Cerebellar nuclear complex (tissue), 1 donor: ENCODE measurements at places on chromosomes 3 and 15.

DNA sequence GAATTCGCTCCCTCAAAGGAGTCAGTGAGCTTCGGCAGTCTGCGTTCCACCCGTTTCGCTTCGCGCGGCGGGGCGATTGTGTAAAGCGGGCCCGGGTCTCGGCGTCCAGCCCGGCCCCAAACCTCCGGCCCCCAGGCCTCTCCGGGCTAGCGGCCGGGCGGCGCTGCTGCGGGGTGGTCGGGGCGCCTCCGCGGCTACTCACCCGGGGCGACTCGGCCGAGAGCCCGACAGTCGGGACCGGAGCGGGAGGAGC is 412 bp downstream of the CHDH start:
- no peak for DNase-seq

DNA sequence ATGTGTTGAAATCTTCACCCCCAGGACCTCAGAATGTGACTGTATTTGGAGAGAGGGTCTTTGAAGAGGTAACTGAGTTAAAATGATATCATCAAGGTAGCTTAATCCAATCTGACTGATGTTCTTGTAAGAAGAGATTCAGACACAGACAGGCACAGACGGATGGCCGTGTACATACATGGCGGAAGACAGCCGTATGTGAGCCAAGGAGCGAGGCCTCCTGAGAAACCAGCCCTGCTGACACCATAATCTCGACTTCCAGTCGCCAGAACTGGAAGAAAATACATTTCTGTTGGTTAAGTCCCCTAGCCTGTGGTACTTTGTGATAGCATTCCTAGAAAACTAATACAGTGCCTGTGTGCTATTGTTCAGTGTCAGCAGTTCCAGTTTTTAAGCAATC is 73.6 kb downstream of the APBA2 start:
- DNase-seq: no peak

DNA sequence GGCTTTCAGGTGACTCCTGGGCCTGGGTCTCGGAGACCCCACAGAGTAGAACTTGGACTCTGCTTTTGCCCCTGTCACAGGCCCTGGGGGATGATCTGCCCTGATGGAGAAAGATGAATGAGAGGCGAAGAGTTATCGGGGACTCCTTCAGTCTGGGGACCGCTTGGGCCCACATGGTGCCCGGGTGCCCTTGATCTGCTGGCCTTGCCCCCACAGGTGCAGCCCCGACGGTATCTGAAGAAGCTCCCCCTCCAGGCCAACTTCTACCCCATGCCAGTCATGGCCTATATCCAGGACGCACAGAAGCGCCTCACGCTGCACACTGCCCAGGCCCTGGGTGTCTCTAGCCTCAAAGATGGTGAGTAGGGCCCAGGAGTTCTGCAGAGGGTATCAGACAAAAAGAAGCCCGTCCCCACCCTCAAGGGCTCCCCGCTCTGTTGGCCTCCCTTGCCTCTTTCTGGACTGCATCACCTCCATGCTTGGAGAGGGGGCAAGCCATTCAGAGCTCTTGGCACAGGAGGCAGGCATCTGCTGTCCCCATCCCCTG is 10.4 kb downstream of the MAN2A2 start:
- DNase-seq: no peak

DNA sequence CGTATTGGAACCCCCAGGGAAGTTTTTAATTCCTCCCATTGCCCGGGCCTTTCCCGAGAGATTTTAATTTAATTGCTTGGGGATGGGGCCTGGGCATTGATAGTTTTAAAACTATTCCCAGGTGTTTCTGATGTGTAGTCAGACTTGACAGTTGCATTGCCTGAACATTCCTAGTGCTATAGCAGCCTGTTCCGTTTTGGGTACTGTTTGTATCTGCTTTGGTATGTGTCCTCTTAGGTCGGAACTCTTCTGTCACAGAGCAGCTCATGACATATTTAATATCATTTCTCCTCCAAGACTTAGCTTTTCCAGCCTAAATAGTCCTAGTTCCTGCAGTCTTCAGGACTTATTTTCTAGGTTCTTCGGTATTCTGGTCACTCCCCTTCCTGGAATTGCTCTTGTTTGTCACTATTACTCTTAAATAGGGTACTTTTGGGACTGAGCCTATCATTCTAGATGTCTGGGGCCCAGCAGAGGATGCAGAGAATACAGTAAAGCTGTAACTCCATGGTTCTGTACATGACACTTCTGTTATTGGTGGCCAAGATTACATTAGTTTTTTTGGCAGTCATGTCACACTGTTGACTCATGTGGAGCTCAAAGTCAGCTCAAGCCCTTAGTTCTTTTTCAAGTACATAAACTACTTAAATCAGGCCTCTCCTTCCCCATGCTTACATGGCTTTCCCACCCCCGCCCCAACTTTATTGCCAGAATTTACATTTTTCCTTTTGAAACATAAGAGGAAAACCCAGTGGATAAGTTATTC is 81.5 kb downstream of the BBX start:
- no peak for DNase-seq

DNA sequence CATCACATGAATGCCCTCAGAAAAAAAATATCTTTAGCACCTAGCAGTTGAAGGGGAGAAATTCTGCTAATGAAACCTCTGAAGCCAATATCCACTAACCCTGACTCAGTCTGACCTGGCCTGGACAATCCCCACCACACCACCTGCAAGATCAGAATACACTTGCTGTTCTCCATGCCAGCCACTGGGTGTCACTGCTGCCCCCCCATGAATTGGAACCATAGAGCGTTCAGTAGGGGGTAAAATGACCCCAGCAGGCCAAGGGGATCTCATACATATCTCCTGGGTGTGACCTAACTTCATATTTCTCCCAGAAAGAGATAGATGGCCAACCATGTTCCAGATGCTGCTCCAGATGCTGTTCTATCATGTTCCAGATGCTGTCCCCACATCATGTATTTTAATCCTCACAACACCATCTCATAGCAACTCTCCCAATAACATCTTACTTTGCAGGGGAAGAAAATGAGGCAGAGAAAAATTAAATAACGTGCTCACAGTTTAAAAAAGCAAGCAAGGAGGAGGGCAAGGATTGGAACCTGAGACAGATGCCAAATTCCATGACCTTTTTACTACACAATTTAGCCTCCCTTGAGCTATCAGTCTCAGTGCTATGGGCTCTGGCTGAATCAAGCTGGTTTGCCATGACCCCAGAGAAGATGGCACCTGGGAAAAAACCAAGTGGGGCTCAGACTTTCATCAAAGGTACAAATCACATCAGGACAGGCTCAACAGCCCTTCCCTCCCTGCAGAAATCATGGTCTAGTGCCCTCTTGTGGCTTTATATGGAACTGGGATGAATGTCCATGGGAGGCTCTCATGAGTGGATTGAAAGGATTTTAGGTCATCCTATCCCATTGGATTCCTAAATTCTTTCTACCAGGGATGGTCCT is 12.4 kb downstream of the NTRK3 start:
- no peak for DNase-seq

- DNase-seq: no peak
These were observed 36.4 kb downstream of the RIOX2 start for GRCh38 chr3:97935842-97936241.

DNA sequence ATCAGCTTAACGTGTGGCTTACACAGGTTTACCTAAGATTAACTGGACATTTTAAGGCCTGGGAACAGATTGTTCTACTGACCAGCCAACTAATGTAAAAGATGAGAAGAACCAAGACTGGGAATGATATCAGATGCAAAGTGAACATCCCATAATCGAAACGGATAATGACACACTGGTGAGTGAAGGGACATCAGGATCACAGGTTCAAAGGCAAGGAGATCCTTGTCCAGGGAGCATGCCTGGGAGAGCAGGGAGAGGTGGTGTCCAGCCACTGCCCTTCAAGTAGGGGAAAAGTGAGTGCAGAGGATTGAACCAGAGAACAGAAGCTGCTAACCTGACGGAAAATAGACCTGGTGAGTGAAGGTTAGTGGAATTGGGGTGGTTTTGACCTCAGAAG is 228.8 kb downstream of the RORA start:
- no peak for DNase-seq

DNA sequence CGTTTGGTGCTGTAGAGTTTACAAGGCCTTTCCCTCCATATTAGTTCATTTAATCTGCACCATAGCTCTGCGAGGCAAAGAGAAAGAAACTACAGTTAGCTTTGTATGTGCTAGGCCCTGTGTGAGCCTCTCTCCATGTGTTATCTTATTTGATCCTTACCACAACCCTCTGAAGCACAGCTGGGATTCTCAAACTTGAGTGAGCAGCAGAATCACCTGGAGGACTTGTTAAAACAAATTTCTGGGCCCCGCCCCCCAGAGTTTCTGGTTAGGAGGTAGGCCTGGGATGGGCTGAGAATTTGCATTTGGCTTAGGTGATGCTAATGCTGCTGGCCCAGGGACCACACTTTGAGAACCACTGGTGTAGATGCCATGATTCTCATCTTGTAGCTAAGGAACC is 12.3 kb downstream of the CA12 start:
- DNase-seq: no peak

DNA sequence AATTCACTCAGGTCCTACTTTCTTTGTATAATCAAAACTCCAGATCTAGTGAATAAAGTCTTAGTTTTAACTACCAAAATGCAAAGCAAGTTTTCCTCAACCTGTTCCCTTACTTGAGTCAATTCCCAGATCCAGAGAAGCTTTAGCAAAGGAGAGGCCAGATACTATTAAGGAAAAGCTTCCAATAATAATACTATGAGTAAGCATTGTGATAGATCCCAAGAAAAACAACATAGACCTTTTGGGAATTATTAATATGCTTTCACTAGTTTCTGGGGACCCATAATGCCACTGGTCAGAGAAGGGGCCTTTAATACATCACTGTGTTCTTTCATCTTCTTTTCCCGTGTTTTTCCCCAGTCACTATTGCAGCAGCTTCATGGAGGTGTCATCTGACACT is 339.9 kb upstream of the CDIN1 start:
- DNase-seq: no peak

DNA sequence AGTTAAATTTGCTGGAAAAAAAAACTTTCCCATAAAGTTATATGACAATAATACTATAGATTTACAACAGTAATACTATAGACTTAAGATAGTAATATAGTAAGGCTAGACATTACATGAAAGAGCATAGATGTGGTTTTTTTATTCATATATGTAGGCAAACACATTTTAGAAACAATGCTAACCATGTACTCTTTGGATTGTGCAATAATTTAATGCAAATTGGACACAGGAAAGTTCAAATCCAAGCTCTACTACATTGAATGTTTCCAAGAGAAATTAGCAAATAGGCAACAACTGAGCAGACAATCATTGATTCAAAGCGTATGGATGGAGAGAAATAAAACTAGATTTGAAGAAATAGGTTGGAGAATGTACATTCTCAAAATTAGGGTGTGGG is 469.2 kb downstream of the CNTN3 start:
- no peak for DNase-seq

DNA sequence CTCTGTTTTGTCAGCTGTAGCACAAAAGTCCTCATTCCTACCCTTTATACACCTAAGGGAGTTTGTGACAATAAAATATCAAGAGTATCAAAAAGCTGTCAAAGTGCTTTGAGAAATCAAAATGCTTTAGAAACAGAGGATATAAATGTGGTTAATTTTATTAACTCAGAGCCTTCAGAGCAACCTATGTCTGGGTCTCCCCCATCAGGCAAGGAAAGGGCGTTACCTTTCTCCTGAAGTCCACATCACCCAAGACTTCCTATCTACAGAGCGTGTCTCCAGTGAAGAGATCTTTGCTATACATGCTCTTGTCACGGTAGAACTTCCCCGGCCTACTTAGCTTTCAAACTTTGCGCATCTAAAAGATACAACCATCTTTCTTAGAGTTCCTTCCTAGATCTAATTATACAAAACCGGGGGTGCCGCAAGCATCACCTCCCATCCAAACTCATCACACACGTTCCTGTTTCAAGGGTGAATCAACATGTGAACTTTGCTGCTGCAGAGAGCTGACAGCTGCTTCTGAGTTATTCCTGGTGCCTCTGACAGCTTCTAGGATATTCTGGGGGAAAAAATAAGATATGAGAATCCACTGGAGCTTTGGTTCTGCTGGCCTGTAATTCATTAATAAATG is 93.0 kb downstream of the RARB start:
- no peak for DNase-seq

- no peak for DNase-seq
These were observed 364.4 kb upstream of the MCTP2 start for GRCh38 chr15:93866948-93867347.

GRCh38 chr3:157311633-157312375 is 124.8 kb upstream of the PTX3 start:
- DNase-seq: no peak

DNA sequence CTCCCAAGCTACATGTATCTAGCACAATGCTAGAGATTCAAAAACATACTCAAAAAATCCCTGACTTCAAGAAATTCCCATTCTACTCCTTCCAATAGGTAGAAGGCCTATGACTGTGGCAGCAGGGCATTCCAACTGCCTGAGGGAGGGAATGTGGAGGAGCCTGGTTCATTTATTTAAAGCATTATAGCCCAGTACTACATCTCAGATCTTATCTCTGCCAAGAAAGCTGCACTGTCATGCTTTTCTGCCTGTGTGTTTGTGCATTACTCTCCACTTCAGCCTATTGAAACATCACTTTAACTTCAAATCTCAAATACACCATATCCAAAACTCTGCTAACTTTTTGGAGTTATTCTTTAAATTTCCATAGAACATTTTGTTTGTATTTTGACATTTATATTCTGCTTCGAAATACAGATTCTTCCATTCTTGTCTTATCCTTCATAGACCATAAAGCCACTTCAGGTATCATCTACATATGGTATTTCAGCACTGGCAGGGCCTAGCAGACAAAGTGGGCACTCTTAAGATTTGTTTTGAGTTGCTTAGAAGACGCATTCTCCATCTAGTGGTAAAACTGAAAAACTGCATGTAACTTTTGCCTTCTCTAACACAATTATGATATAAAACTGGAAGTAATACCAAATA is 59.1 kb upstream of the NEDD4 start:
- DNase-seq: no peak

- no peak for DNase-seq
These were observed 27.2 kb downstream of the PIK3CA start for GRCh38 chr3:179175358-179175757.

DNA sequence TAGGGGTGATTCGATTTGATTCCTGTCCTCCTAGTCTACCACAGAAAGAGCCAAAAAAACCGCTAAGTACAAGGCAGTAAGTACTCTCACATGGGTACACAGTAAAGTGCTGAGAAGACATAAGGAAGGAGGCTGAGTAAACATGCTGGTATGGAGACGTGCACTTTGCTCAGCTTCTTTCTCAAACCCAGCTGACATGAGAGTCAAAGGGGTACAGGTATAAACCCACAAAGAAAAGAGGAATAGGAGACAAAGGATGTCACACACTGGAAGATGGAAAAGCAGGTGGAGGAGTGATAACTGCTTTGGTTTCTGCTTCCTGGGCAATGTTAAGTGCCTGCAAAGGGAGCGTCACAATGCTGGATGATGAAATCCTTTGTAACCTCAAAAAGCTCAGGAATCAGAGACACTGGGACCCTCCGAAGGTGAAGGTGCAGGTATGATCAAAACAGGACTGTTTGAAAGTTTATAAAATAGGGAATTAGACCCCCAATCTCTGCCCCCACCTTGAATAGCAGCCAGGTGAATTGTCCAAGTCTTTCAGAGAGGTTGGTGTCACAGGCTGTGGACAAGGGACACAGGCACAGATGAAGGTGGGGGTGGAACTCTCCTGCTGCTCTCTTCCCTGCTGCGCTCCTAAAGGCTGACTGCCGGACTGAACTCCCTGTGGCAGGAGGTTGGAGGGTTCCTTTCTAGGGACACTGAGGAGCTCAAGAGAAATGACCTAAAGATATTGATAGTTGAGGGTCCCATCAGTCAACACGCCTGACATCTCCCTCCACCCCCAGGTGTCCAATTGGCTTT is 101.8 kb downstream of the RAB11A start:
- no peak for DNase-seq
